ENCODE measurements at places on chromosomes 7 and 10.

DNA sequence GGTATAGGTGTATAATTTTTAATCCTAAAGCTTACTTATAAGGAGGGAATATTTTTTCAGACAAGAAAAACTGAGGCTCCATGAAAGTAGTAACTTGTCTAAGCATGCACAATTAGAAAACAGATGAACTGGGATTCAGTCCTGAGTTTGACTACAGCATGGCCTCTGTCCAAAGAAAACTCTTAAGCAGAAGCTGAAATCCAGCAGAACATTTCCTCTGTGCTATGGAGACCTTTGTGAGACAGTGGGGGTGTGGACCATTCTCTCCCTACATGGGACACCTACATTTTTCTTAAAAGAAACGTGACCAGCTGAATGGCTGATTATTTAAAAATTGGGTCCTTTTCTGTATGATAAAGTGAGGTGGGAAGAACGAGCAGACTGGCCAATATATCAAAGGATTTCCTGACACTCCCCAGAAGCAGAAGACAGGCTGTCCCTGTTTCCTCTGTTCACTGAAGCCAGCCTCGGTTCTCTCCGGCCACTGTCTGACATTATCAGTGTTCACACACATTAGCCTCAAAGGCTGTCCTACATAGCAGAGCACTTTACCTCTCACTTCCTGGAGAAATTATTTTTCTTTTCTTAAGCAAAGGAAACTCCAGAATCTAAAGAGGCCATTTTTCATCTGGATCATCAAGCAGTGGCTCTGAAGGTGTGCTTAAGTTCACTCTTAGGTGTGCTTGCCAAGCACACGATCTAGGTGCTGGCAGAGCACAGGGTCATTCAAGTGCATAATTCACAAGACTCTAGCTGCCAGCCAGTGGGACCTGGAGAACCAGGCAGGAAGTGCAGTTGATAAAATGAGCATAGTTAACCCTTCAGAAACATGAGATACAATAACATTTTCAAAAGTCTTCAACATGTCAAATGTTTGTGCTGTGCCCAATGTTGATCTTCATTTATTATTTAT is 40.4 kb upstream of the KIAA1217 start:
- DNase-seq, result no peak

DNA sequence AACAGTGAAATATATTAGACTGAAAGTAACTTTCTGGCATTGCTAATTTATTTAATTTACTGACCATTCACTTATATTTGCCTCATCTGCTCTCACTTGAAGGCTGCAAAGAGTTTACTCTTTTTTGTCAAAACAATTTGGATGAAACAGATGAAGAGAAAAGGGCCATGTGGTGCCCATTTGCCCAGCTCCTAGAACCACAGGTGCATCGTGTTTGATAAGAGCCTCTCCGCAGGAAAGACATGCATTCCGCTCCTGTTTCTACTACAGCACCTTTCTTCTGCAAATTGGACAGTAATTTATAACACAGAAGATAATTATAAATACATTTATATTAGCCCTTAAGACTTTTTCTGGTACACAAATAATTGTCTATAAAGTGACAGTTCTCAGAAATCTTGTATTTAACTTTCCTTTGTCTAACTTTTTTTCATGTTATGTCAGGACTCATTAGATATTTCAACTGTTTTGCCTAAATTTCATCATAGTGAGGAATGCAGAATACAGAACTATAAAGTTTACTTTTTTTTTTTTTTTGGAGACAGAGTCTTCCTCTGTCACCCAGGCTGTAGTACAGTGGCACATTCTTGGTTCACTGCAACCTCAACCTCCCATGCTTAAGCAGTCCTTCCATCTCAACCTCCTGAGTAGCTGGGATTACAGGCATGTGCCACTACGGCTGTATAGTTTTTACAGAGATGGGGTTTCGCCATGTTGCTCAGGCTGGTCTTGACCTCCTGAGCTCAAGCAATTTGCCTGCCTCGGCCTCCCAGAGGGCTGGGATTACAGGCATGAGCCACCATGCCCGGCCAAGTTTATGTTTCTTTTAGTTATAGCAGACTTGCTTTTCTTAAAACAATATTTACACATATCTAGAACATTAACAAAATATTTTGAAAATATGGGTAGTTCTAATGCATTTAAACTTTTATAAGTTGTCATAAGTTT is 869 bp downstream of the LAMB4 start:
- DNase-seq, result no peak

- no peak for DNase-seq
These were observed 23.0 kb downstream of the SFR1 start for GRCh38 chr10:104144931-104145330.

- DNase-seq, result no peak
These were observed 13.8 kb downstream of the GRK5 start for GRCh38 chr10:119221201-119221600.

DNA sequence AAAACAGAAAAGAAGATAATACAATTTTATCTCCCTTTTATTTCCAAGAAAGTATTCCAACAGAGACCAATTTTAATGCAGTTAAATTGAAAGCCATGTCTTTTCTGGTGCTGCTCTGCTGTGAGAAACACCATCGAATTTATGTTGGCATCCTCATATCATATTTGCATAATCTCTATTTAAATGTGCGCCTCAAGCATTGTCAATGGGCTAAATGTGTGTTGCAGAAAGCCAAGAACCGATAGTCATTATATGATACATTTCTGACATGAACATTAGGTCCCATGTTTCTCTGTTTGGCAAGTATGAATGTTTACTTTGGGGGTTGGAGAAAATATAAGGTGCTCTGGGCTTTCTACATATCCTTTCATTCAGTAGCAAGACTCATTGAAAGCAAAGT is 1023.5 kb upstream of the CELF2 start:
- DNase-seq, result no peak

DNA sequence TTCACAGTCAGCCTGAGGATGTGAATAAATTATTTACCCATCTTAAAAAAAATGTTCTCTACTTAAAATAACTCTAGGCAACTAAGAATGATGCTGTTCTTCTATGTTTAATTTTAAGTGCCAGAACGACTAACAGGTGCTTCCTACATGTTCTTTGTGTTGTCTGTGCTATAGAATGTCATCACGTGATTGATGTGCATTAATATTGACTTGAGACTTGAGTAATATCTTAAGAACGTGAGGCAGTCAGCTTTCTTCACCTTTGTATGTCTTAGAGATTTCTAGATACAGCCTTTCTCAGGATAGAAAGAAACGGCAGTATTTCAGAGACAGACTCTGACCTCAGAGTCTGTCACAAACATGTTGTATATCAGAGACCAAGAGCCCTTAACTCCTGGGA is 274.6 kb downstream of the KCND2 start:
- no peak for DNase-seq

DNA sequence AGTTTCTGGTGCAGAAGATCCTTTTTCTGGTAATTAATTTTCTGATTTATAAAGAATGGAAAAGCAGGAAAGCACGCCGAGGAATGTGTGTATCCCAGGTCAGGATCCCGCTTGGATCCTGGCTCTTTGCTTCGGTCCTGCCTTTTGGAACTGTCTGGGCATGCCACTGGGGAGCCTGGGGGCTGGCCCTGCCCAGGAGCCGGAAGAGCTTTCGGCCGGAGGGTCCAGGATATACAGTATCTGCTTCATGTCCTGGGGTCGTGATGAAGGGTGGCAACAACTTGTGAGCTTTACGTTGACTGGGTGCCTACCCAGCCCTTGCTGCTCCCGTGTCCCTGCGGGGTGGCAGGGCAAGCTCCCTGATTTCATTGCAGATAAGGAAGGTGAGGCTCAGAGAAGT is 2.4 kb downstream of the SH2D4B start:
- no peak for DNase-seq

GRCh38 chr10:43265799-43266721 is 805 bp downstream of the RASGEF1A start:
- no peak for DNase-seq

GRCh38 chr10:131041441-131041840 is 270.1 kb downstream of the TCERG1L start:
- no peak for DNase-seq

GRCh38 chr7:88089561-88089960 is 130.3 kb downstream of the SRI start:
- DNase-seq, result no peak

- no peak for DNase-seq
These were observed 16.9 kb downstream of the TMEM248 start for GRCh38 chr7:66937940-66938339.

DNA sequence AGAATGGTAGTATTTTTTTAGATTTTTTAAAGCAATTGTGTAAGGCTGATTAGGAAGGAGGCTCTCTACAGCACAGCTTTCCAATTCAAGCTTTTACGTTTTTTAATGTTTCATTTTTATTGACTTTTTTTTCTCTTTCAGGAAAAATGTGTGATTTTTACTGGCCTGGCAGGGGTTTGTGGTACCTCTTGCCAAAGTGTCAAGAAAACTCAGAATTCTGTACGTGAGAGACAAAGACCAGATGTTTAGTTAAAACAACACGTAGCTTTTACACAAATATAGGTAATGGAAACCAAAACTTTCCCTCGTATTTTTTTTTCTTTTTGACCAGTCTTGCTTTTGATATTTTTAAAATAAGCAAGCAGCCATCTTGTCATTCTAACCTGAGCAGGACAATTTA is 6.0 kb upstream of the NPVF start:
- no peak for DNase-seq

GRCh38 chr10:103428989-103429643 is 23.1 kb downstream of the CALHM2 start:
- DNase-seq, result no peak
